ENCODE measurements at places on chromosomes 13 and 19. TPM values are rescaled to one million over a fixed set of nuclear protein-coding genes. Genes with fewer than 3 reads are reported as not detected.

DNA sequence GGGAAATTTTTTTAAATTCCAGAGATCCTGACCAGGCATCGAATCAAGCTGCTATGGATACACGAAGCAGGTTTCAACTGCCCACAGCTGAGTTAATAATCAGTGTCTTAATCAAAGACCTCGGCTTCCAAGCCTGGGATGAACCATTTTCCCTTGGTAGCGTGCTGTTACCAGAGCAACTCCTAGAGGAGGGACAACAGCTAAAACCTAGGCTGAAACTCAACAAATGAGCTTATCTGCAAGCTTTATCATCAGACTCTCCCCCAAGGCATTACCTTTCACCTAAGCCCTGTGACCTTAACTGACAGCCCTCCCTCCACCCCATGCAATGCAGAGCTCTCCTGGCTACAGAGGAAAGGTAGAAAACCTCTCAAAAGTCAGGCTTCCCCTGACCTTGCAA is 39.7 kb downstream of the RCBTB1 start:
- DNase-seq = no peak

GRCh38 chr13:53167561-53167960 is 138.9 kb downstream of the OLFM4 start:
- no peak for DNase-seq

DNA sequence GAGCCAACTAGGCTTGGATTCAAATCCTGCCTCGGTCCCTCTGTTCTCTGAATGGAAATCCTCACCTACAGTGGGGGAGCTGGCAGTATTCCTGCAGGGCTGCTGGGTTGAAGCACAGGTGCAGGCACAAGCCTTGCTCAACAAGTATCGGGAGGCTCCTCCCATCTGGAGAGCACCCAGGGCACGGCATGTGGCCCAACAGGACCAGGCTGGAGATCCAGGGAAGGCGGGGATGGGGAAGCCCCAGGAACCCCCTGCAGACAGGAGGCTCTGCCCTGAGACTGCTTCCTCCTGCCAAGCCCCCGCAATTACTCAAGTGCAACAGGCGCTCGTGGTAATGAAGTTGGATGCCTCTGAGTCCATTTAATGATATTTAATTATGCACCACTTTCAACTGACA is 128.0 kb upstream of the VSTM2B start:
- no peak for DNase-seq

- DNase-seq = no peak
These were observed 7.8 kb downstream of the DDX39A start for GRCh38 chr19:14411161-14411937.

DNA sequence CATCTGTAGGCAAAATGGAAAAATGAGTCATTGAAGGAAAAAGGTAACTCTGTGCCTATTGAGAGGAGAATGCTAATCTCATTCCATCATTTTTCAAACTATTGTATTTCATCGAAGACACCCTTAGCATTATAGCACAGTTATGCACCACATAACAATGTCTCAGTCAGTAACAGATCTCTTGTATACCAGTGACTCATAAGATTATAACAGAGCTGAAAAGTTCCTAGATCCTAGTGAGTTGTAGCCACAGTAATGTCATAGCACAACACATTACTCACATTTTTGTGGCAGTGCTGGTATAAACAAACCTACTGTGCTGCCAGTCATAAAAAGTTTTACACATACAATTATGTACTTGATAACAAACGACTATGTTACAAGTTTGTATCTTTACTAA is 1077.6 kb downstream of the DIAPH3 start:
- peak; percentile 57 for DNase-seq

DNA sequence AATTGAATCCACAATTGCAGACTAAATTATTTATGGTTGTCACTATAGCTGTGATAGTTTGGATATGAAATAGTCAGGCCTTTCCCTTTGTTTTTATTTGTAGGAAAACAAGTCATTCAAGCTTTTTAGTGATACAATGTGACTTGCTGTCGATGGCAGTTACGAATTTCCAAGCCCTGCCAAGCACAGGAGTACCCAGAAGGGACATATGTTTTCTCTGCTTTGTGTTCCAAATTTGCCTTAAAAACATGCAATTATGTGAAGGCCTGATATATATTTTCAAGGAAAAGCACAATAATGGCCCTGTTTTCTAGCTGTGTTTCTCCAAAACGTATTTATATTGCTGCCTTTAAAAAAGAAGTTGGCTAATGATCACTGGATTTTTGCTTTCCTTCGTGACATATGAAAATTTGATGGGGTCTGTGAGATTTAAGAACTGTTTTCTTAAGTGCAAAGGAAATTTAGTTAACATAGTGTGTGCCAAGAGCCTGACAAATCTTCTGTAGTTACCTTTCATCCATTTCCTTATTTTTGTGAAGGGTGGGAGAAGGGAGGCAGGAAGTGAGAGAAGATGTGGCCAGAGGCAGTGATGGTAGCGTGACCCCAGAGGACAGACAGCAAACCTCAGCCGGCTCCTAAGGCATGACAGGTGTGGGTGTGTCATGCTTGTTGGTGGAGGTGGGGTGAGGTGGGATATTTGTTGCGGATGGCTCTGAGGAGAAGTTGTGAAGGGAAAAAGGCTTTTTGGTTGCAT is 79.6 kb downstream of the TEX26 start:
- no peak for DNase-seq

DNA sequence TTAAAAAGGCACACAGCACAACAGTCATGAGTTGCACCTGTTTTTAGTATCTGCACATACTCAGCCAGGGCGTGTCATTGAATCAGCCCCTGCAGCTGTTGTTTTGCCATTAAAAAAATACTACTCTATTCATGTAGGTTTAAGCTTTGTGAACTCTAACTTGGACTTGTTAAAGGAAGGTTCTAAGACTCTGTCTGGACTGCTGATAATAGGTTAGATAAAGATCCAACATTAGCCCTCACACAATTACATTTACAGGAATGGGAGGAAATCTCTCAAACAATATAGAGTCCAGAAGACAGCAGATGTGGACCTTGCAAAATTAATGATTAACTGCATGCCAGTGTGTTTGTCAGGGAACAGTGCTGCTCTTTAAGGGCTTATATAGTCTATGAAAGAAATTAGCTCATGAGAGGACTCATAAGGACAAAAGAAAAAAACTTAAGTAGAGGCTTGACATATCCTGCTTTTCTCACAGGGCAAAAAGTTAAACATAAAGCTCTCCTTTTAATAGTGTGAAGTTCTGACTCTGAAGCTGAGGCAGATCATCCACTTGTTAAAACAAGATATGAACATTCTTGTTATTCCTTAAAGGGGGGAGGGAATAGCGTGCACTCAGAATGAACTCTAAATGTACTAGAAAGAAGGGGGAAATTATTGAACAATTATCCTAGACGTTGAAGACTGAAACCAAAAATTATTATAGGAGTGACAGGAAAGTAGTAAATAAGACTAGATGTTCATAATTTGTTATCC is 243.6 kb downstream of the NDFIP2 start:
- DNase-seq = peak; percentile 6

- no peak for DNase-seq
These were observed 13.9 kb upstream of the EIF3G start for GRCh38 chr19:10133596-10133995.

DNA sequence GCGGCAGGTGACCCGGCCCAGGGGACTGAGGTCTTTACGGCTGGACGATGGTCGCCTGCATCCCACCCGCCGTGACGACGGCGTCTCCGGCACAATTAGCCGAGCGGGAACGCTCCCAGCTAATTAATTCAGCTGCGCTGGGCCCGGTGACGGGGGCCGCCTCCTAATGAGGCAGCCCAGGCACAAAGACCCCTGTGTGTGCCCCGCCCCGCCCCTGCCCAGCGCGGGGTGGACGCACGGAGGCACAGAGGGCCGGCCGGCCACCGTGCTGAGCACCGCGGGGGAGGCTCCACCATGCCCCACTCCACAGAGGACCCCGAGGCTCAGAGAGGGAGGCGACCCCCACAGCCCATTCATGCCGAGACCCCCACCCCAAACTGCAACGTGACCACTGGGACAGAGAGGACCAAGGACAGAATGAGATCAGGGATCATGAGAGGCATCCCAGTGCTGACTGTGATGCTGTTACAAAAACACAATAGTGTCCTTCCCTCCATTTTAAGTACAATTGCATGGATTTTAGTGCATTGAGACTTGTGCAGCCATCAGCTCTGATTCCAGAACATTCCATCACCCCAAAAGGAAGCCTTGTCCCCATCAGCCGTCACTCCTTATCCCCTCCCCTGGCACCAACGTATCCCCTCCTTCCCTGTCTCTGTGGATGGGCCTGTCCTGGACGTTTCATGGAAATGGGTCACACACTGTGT is 17.0 kb downstream of the EFNA2 start:
- DNase-seq = no peak

GRCh38 chr13:22168437-22169190 is 497.7 kb downstream of the FGF9 start:
- no peak for DNase-seq

DNA sequence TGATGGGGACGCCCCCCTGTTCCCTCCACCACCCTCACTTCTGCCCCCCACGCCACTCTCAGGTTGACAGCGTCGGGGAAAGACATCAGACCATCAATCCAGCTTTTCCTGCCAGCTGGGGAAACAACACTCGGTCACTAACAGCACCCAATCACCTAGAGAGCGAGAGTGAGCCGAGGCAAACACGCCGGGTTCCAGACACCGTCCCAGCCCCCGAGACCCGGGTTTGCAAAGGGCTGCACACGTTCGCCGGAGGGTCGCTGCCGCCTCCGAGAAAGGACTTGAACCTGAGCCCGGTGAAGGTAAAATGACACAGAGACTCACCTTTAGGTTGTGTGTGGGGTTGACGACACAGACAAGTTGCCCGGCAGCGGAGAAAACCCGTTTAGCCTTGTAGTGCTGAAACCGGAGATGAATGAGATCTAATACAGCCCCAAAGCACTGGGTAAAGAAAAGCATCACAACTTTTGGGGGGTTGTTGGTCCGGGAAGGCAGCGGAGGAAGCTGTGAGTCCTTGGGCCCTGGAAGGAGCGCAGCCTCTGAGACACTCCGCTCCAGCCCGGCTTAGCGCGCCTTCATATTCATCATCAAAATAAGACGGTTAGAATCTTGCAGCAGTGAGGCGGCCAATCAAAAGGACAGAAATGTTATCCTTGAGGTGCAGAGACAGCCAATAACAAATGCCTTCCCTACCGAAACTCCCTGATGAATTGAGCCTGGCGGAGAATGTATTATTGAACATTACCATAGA is at the start of gene SIAH3:
Gene SIAH3, minus strand, starts transcription at position 583 of the 751 bp plus-strand sequence. Its CDS starts 124 bp downstream, at position 459.
- DNase-seq = no peak

GRCh38 chr19:7736148-7736547 is 4.2 kb upstream of the CLEC4G start:
- DNase-seq = no peak

GRCh38 chr13:31369213-31369612 is 169.4 kb downstream of the B3GLCT start:
- DNase-seq = no peak

- DNase-seq = no peak
These were observed 180.1 kb downstream of the NUFIP1 start for GRCh38 chr13:44809190-44809589.

- peak; percentile 35 for DNase-seq
These were observed 2.6 kb downstream of the ZBTB7A start for GRCh38 chr19:4064149-4064495.

GJB6 gene
- not detected for total RNA-seq

U2AF1L4 gene
- 32.0 TPM for total RNA-seq

PGLYRP1 gene
- total RNA-seq = not detected

AMER2 gene
- not detected for total RNA-seq

APC2 gene
- 0.23 TPM for total RNA-seq

TNNT1 gene
- 46.8 TPM for total RNA-seq

MBD3L2 gene
- total RNA-seq = not detected
